DMS153 (cell line): ENCODE measurements at places on chromosomes 3 and 15.

DNA sequence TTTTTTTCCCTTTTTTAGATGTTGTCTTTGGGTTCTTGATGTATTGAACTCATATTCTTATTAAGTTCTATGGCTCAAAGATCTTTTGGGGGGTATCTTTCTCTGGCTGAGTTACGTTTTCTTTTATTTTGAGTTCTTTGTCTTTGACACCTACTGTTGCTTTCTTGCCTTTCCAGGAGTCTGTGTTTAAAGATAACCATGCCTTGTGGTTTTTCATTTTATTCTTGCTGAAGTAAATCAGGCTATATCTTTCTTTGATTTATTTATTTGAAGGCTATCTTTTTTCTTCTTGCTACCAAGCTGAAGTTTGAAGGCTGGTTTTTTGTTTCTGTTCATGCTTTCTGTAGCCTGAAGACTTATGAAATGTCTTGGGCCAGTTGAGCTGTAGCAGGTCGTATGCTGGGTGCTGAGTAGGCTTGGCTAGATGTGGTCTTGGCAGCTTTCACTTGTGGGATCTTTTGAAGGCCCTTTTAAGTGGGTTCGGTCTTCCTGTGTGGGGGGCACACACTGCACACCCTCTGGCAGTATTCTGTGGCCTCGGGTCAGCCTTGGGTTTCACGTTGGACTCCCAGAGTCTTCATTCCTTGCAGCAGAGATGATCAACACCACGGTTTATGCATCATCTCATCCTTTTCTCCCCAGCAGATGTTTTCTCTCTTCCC lies 17.5 kb downstream of the SLCO3A1 start:
- DNase-seq, result no peak

DNA sequence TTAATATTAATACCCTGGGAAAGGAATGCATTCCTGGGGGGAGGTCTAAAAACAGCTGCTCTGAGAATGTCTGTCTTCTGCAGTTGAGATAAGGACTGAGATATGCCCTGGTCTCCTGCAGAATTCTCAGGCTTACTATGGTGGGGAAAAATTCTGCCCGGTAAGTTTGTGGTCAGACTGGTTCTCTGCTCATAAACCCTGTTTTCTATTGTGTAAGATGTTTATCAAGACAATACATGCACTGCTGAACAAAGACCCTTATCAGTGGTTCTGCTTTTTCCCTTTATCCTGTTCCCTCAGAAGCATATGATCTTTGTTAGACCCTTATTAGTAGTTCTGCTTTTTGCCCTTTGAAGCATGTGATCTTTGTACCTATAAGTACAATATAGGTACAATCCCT lies 494.6 kb downstream of the CNTN6 start:
- no peak for DNase-seq

DNA sequence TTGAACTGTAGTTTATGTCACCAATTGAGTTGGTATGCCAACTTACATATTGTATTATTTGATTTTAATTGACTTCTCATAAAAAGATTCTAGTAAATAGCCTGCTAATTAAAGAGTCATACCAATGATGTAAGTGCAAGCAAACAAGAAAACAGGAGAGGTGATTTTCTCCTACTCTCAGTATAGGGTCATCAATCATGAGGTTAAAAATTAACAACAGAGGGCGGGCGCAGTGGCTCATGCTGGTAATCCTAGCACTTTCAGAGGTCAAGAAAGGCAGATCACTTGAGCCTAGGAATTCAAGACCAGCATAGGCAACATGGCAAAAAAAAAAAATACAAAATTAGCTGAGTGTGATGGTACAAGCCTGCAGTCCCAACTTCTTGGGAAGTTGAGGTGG lies 108.7 kb downstream of the MYO9A start:
- no peak for DNase-seq

DNA sequence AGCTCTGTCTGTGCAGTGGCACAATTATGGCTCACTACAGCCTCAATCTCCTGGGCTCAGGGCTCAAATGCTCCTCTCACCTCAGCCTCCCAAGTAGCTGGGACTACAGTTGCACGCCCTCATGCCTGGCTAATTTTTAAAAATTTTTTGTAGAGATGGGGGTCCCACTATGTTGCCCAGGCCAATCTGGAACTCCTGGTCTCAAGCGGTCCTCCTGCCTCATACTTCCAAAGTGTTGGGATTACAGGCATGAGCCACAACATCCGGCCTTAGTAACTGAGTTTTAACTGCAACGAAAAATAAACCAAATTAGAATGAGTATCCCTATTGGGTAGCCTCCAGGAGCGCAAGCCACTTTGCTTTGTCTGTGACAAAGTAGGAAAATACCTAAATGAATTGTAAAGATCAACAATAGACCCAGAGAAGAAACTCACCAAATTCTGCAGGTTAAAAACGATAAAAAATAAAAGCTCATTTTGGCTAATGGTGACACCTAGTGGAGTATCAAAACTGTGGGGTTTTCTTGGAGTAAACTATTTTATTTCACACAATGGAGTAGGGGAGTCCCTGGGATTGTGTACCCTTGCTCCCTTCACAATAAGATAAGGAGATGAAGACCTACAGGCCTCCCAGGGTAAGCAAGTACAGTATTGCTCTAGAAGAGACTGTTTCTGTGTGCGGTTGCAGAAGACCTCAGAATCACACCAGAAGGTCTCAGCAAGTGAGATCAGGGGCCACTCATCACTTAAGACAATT lies 21.0 kb upstream of the CA12 start:
- no peak for DNase-seq

GRCh38 chr15:77674327-77674726 lies 41.6 kb upstream of the LINGO1 start:
- no peak for DNase-seq

DNA sequence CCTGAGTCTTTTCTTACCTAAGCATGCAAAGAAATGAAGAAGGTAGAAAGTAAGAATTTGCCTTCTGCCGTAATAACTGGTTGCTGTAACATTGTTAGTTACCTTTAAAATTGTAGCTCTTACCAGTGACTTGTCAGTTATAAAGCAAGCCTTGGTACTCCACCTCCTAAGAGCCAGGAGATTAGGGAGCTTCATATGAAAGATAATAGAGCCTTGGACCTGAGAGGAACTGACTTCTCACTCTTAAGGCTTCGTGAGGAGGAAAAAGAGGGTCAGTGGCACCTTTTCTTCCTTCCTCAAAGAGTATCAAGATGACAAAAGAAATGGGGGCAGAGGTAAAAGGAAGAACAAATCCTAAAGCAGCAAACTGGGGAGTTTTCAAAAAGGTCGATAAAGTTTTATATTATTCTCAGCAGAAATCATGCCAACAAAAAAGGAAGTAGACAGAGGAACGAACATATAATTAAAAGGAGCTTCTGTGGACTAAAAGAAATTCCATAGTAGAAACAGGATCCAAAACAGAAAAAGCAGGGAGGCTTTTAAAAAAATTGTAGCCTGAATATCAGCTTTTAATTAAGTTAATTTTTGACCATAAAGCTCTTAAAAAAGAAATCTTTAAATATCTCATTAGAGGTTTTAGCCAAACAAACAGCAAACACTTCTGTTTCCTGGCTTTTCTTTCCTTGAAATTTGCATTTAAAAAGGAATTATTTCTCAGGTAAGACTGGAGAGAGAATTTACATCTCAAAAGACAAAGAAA lies 847.1 kb upstream of the ALCAM start:
- no peak for DNase-seq

DNA sequence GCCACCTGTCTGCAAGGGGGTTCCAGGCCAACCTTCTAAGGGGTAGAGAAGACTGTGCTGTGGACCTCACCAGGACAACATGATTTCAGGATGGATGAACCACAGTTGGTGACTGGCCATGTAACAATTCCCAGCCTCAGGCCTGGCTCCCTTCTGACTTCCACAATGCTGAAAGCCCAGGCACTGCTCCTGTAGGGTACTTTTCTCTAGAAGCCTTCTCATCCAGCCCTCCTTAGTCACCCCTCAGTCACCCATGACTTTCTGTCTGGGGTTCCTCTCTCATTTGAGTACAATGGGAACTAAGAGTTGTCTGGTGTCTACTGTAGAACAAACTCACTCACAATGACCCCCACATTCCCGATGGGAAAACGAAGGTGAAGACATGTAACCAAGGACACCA lies 8.6 kb downstream of the ALS2CL start:
- no peak for DNase-seq

- DNase-seq, result no peak
Measured at GRCh38 chr15:85408270-85408746, 27.9 kb downstream of the AKAP13 start.

- DNase-seq, result no peak
Measured at GRCh38 chr15:83904107-83905040, 250.5 kb downstream of the ADAMTSL3 start.

- DNase-seq, result no peak
Measured at GRCh38 chr15:53693729-53694475, 65.6 kb downstream of the WDR72 start.

DNA sequence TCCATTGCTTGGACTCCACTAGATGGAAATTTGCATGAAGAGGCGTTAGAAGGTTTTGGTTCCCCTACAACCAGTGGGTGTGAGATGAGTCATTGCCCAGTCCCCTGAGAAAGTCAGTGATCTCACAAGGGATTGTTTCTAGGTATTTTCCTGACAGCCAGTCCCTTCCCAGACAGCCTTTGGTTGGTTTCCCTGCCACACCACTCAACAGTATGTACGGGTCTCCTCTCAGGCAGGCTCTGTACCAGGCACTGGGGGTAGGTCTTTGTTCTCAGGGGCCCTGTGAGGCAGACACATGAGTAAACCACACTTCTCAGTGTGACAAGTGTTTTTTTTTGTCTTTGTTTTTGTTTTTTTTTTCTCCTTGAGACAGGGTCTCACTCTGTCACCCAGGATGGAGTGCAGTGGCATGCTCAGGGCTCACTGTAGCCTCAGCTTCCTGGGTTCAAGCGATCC lies 4.0 kb downstream of the LAMP3 start:
- no peak for DNase-seq

DNA sequence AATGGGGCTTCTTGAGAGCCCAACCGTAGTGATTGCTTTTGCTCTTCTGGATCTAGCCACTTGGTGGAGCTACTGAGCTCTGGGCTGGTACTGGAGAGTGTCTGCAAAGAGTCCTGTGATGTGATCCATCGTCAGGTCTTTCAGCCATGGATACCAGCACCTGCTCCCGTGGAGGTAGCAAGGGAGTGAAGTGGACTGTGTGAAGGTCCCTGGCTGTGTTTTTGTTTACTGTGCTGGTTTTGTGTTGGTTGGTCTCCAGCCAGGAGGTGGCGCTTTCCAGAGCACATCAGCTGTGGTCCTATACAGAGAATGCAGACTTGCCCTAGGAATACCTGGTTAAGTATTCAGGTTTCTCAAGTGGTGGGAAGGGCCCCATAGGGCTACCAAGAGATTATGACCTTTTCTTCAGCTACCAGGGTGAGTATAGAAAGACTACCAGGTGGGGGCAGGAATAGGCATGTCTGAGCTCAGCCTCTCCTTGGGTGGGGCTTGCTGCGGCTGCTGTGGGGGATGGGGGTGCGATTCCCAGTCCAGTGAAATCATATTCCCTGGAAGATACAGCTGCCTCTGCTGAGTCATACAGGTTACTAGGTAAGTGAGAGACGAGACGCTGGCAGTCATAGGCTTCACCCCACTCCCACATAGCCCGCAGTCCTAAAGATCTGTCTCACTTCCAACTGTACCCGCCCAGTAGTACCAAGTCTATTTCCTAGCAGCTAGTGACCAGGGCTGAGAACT lies 733.7 kb downstream of the ZNF385D start:
- DNase-seq, result no peak

GRCh38 chr3:57683286-57683685 lies 9.6 kb downstream of the DENND6A start:
- DNase-seq, result no peak

DNA sequence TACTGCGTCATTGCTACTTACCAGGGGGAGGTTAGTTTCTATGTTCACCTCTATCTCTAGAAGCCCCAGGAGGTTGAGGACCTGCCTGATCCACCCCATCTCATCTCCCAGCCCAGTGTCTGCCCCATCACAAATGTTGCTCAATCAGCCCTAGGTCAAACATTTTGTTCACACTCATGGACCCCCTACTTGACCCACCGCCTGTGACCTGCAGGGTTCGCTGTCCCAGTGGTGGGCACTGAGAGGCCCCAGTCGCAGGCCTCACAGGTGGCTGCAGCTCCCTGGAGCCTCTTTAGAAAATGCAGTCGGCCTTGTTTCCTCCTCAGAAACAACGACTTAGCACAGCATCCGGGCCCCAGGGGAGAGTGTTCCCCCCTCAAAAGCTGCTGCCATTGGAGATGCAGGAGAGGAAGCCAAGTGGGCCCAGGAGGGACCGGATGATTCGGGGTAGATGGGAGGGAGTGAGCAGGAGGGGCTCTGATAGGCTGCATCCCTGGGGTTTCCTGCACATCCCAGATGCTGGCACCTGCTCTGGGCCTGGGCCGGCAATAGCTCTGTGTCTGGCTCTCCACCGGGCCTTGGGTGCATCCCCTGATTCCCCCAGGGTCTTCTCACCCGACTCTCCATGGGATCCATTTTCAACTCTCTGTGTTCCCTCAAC lies 18.4 kb upstream of the INSYN1 start:
- no peak for DNase-seq

- DNase-seq, result no peak
Measured at GRCh38 chr3:117674321-117674720, 964.7 kb downstream of the TUSC7 start.

DNA sequence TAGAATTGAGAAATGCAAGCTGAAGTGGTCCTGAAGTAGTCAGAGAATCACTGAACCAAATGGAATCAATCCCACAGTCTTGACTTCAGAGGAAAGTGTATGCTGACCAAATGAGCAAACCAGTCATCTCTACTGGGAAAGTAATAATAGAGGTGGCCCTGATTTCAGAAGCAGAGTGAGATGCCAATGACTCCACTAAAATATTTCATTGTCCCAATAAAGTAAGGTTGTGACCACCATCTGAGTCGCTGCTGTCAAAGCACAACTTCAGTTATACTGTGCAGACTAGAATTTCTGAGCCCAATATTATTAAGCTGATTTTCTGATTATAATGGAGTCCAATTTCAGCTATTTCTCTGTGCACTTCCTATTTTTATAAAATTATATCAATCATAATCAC lies 334.4 kb upstream of the THBS1 start:
- DNase-seq, result no peak
